Stimulated activated CD4-positive, alpha-beta T cell treated with anti-CD3 and anti-CD28 coated beads, Interleukin-1b, Interleukin-23, amount 100 ng/mL, for 24 hours (primary cell): ENCODE measurements at places on chromosomes 12 and 14.

DNA sequence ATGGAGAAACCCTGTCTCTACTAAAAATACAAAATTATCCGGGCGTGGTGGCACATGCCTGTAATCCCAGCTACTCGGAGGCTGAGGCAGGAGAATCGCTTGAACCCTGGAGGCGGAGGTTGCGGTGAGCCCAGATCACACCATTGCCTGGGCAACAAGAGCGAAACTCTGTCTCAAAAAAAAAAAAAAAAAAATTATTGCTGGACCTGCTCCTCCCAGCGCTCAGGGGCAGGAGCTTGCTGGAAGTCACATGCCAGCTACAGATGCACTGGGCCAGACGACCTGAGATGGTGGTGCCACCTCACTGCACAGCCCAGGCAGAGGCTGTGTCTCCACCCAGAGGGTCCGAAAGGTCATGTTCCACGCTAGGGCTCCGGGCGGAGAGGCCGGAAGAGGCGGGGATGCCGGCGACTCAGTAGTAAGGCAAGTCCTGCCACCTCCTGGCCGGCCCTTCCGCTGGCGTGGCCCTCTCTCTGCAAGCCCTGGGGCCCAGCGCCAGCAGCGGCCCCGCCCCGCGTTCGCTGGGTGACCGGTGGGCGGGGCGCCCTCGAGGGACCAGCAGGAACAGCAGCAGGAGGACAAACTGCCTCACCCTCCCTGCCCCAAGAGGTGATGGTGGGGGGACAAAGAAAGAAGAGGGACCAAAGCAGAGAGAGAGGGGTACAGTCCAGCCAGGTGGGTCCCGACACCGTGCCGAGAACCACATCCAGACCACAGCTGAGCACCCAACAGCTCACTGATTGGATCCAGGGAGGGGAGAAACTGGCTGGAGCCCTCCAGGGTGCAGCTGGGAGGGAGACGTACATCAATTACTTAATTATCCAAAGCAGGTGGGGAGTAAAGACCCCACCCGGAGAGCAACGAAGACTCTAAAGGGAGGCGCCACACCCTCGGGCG lies 3.6 kb upstream of the RHOF start:
- DNase-seq = no peak

DNA sequence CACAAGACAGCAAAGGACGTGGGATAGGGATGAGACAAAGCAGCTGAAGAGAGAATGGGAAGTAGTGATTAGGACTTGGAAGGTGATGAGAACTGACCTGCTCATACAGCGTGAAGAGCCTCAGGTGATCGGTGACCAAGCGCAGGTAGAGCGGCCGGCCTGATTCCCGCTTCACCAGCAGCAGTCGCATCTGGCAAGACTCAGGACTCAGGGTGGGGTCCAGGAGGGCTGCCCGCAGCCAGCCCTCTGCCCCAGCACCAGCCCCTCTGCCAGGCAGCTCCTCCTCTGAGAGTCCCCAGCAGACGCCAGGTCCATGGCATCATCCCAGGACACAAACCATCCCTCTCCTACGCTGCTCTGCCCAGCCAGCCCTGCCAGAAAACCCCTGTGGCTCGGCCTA lies 30.8 kb downstream of the TEP1 start:
- DNase-seq = no peak

DNA sequence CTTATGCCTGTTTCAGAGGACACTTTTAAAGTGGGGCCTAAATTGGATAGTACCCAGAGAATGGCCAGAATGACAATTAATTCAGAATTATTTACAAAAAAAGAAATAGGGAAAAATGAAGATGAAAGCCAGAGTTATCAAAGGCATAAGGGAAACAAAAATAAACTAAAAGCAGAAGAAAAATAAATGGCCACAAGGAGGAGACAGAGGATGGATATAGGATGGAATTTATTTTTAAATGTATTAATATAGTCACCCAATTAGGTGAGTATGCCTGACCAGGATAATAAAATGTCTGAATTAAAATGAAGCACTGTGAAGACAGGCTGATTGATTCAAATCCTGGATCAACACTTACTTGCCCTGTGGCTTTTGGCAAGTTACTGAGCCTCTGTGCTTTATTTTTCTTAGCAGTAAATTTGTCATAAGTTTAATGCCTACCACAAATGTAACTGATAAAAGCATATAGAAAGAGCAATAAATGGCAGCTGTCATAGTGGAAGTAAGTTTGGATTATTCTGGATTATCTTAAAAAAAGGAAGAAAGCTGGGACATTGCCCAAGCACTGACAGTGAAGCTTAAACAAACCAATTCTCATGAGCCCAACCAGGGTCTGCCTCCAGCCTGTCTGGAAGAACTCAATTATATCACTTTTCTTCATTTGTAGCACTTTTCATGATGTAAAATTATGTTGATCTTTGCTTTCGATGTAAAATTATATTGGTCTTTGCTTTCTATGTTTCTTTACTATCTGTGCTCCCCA lies 3.5 kb downstream of the CLEC9A start:
- DNase-seq = no peak

GRCh38 chr14:73427516-73428264 lies 30.7 kb downstream of the NUMB start:
- DNase-seq = no peak

GRCh38 chr12:38391007-38391406 lies 74.4 kb downstream of the ALG10B start:
- no peak for DNase-seq

- DNase-seq = no peak
Measured at GRCh38 chr14:84674636-84675035, 855.3 kb upstream of the FLRT2 start.

DNA sequence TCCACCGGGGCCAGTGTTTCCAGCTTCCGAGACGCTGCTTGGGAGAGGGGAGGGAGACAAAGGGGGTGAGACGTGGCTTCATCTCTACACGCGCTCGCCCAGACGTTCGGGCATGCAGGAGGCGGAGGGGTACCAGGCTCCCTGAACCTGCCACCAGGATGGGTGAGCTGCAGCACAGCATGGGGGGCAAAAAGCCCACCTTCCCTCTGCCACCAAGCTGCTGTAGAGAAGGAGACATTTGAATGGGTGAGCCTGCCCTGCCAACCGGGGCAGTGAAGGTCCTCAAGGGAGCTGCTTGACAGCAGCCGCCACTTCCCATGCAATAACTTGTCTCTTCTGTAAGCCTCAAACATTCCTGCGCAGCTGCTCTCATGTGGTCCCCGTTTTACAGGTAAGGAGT lies 78.4 kb upstream of the DICER1 start:
- DNase-seq = no peak

GRCh38 chr14:36271222-36271621 lies 49.2 kb downstream of the MBIP start:
- DNase-seq = no peak

DNA sequence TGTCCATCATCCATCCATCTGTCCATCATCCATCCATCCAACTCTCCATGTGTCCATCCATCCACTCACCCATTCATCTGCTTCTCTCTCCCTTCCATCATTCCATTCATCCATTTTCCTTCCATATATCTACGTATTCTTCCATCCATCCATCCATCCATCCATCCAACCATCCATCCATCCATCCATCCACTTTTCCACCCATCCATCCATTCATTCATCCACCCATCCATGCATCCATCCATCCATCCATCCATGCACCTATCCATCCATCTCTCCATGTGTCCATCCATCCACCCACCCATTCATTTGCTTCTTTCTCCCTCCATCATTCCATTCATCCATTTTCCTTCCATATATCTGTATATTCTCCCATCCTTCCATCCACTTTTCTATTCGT lies 214.0 kb upstream of the RTL1 start:
- no peak for DNase-seq

DNA sequence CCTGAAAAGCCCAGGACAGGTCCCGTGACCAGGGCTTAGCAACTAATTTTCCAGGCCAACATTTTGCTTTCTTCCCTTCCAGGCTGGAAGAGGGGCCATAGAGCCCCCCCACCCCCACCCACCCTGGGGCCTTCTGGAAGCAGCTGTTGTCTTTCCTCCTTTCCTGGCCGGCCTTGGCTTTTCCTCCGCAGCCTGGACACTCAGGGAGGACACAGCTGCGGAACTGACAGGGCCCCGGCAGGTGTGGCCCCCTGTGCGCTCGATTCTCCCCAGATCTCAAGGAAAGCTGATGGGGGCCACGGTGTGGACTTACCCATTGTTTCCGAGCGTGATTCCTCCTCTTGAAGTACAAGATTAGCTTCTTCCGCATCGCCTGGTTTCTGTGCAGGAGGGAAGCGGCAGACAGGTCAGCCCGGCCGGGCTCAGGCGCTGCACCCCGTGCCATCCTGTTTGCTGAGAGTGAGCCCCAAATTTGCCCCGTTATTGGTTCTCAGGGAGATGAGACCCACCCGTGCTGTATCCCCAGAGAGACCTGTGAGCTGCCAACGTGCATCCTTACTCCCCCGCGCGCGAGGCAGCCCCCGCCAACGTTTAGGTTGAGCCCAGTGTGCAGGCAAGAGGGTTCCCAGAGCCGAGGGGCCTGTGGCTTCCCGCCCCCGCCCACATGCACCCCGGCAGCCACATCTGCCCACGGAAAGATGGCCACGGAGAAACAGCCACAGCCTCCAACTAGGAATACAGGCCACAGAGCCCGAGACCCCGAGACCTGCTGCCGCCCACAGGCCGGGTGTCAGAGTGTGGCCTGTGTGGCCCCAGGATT lies 129.6 kb downstream of the NCOR2 start:
- no peak for DNase-seq

DNA sequence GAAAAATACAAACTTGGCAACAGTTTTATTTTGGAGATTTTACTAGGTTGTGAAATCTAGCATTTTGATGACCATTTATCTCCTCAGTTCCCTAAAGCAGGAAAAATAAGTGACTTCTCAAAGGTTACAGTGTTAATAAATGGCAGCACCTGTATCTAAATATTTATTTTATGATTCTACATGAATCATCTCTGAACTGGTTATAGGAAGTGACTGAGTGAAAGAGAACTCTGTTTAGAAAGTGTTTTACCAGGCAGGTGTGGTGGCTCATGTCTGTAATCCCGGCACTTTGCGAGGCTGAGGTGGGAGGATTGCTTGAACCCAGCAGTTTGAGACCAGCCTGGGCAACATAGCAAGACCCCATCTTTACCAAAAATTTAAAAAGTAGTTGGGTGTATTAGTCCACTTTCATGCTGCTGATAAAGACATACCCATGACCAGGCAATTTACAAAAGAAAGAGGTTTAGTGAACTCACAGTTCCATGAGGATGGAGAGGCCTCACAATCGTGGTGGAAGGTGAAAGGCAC lies 26.3 kb downstream of the MIPOL1 start:
- DNase-seq = no peak

DNA sequence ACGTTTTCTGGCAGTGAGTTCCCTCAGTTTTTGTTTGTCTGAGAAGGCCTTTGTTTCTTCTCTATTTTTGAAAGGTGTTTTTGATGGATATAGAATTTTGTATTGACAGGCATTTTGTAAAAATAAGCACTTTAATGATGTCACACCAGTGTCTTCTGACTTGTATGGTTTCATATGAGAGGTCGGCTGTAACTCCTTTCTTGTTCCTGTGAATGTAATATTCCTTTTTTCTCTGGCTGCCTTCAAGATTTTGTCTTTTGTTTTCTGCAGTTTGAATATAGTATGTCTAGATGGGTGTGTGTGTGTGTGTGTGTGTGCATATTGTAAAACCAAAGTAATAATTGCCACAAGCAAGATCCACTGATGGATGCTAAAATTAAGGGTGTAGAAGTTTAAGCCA lies 67.8 kb upstream of the PSMC1 start:
- no peak for DNase-seq

DNA sequence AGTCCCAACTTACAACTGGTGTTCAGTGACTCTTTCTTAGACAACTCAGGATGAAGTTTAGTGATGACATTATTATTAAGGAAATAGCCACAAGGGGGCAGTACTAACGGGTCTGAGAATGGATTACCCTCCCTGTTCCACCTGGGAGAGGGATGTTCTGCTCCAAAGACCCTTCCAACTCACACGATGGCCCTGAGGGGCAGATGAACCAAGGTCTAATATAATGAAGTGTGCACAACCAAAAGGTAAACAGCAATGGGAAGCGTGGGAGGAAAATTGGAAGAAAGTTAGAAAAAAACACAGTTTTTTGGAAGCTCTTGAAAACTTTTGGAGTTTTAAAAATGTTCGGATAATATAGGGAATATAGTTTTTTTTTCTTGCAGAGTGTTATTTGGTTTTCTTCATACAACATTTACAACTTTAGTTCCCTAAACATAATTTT lies 24.0 kb downstream of the FGF6 start:
- DNase-seq = peak; percentile 9

- no peak for DNase-seq
Measured at GRCh38 chr12:105935981-105936380, 202.8 kb downstream of the NUAK1 start.

GRCh38 chr14:62710811-62711210 lies 334.4 kb downstream of the KCNH5 start:
- DNase-seq = no peak

DNA sequence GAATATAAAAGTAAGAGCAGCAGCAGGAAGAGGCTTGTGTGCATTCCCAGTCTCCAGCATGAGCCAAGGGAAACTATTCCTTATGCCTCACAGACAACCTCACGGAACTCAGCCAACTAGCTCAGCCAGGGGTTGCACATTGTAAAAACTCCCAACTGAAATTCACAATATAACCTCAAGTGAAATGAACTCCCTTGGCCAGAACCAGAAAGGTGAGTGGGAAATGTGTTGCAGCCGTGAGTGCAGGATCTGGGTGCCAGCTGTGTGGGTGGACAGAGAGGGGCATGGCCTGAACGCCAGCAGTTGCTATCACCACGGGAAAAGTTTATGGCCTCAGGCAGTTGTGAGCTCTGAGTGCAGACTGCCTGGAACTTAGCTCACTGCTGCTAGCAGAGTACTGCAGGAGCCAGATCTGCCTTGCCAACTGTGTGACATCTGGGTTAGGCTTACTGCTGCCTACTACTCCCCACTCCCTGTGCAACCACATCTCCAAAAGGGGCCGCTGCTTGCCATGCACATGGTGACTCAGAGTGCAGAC lies 2.3 kb upstream of the CLEC1A start:
- DNase-seq = no peak
